Endodermal cell (in vitro differentiated cells): ENCODE measurements at places on chromosomes 5 and 9.

DNA sequence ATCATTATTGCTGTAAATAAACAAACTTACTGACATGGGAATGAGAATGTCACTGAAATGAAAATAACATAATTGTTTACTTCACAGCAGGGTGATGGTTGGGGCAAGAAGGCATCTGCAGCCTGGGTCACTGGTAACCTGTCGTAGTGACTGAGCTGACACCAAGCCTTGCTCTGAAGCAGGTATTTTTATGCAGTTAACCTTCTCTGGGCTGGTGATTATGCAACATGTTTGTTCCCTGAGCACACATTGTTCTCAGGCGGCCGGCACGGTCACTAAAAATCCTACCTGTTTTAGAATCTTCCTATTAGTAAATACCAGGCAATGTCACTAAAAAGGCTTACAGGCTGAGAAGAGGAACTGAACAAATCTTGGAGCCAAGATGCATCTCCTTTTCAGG lies 157.7 kb upstream of the NR3C1 start:
- peak; percentile 48 for DNase-seq

DNA sequence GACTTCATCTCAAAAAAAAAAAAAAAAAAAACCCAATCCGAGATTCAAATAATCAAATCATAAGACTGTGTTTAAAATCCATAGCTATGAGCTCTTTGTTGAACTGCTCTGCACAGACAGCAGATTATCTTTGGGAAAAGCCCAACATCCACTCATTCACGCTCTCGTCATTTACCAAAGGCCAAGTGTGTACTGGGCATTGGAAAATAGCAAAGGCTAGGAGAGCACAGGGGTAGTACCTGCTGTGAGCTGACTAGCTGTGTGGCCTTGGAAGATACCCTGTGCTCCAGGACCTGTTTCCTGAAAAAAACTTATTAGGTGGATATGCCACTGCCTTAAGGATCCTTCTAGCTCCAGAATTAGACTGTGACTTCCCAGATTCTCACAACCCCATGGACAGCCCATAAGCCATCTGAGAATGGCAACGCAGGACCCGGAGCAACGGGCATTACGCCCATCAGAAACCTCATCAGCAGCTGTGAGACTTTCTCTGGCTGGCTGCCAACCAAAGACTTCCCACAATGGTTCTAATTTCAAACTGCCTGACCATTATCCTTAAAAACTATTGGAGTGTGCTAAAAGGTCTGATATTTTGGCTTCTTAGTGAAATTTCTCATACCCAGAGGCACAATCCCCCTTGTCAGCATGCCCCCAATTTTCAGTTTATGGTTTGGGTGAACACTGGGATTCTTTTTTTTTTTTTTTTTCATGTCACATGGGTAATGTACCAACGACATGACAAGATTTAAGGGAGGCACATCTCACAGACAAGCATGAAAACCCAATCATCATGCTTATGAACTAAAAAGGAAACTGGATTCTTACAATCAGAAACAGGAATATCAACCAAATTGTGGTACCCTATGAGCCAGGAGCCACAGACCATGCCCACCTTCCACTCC lies 16.8 kb downstream of the SERINC5 start:
- DNase-seq: no peak

DNA sequence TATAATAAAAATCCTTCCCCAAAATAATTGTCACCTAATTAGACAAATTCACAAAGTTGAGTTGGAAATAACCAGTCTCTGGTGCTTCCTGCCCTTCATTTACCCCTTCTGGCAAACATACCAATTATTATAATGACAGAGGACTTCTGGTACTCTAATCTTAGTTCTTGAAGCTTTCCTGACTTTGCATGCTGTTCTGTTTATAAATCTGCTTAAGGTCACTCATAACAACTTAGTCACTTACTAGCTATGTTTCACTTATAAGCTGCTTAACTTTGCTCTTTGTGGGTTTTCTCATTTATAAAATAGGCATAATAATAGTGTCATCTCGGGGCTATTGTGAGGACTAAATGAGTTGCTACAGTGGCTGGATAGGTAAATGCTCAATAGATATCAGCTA lies 446.5 kb downstream of the EFNA5 start:
- DNase-seq: no peak

- DNase-seq: no peak
Observed at GRCh38 chr5:53424686-53425615, 55.5 kb upstream of the FST start.

- DNase-seq: no peak
Observed at GRCh38 chr9:125850763-125851162, 103.6 kb downstream of the PBX3 start.

DNA sequence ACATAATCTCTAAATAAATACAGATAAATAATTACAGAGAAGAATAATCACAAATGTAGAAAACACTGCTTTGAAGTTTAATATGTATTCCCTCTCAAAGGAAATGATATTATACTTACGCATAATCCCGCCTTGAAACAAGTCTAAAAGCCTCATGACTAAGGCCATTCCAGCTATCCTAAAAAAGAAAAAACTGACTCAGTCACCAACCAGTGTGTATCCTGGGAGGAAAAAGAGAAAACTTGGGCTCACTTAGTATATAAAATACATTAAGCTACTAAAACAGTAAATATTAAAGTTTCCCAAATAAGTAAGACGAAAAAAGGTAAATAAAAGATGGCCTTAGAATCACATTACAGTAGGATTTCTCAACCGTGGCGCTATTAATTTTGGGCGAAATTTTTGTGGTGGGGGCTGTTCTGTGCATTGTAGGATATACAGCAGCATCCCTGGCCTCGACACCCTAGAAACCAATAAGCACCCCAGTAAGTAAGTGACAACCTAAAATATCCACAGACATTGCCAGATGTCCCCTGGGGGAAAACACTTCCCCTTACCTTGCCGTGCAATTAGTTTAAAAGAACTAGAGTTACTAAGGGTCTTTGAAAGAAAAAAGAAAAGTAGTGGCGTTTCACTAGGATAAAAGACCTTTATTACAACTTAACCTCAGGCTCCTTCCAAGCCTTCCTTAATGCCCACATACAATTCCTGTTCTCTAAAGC lies 1.1 kb downstream of the HSPA9 start:
- DNase-seq: no peak

GRCh38 chr5:54792611-54793404 lies 192.6 kb downstream of the ESM1 start:
- no peak for DNase-seq

- no peak for DNase-seq
Observed at GRCh38 chr5:82169892-82170291, 108.3 kb downstream of the RPS23 start.

DNA sequence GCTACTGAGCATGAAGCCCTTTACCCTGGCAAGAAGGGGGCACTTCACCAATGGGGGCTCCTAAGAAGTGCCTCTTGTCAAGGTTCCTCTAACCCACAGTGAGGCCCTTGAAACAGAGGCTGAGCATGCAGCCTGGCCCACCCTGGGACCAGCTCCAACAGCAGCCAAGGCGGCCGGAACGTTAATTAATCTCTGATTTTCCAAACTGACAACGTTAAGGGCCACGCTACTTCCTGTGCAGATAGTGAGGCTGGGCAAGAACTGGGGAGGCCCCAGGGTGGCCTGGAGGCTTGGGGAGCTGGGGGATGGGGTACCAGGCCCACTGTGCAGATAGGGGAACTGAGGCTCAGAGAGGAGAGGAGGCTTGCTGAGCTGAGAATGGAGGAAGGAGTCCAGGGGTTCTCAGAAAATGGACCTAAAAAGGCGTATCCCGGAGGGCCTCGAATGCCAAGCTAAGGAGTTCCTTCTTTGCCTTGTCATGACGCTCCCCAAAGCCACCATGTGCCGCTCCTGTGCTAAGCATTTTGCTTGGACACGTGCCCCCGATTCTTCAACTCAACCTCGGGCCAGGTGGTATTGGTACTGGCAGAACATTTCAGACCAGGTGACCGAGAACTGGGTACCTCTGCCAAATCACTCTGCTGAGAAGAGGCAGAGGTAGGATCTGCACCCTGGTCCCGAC lies 72.0 kb upstream of the STXBP1 start:
- DNase-seq: no peak

- DNase-seq: no peak
Observed at GRCh38 chr9:122202111-122202510, 26.6 kb downstream of the LHX6 start.

DNA sequence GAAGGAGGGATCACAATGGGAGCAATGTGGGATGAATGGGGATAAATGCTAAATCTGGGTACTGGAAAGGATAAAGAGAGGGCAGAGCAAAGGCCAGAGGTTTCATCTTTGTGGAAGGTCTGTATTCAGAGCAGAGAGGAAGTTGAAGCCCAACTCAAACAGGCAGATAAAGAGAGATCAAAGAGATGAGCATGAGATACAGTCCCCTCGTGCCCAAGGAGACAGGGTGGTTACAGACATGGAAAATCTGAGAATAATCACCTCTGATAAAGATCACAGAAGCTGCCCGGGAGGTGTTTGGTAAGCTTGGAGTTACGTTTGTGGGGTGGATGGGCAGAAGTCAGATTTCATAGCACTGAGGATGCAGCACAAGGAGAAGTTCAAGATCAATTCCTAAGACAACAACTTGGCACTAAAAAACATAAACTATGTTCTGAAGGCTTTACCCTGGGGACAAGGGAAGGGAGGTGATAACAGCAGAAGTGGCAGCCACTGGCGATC lies 459 bp upstream of the ERAP2 start:
- no peak for DNase-seq

GRCh38 chr9:12884736-12885395 lies 110.0 kb downstream of the LURAP1L start:
- DNase-seq: no peak

- no peak for DNase-seq
Observed at GRCh38 chr5:142671266-142671665, 14.6 kb downstream of the FGF1 start.

GRCh38 chr9:76109953-76110352 lies 219.5 kb downstream of the PCSK5 start:
- DNase-seq: no peak

DNA sequence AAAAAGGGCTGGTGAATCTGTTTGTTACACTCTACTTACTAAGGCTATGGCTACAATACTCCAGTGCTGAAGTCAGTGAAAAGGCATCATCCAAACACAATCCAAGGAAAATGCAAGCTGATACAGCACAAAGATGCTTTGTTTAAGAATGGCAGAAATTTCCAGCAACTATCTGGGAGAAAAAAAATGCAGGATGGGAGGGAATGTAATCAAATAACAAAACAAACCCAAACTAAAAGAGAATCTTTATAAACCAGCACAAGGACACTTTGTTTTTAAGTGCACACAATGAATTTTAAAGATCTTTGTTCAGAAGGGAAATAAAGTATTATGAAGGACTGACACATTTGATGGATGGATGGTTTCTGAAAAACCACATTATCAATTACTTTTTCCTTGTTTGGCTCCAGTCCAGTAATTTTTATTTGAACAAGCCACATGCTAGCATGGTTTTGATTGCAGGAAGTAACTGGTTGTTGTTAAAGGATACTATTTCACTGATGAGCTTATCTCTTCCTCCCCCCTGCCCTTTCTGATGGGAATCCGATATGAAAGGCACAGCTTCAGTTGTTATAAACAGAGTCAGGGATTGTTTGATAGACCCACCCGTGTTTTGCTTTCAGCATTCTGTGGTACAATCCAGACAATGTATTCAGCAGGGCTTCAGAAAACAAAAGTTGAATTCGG lies 12.1 kb upstream of the TLE4 start:
- DNase-seq: no peak

GRCh38 chr5:100903039-100903887 lies at the start of gene ST8SIA4:
ST8SIA4 (minus strand) TSS chr5:100903282; CDS start chr5:100902955, 327 bp downstream.
- peak; percentile 95 for DNase-seq

GRCh38 chr9:137244486-137245449 lies 3.7 kb downstream of the TUBB4B start:
- DNase-seq: peak; percentile 76

- peak; percentile 89 for DNase-seq
Observed at GRCh38 chr9:21965401-21965951, 28.7 kb downstream of the CDKN2A start.

- no peak for DNase-seq
Observed at GRCh38 chr5:14577971-14578370, 3.6 kb upstream of the OTULINL start.
